ENCODE measurements at places on chromosomes 2 and 18.

DNA sequence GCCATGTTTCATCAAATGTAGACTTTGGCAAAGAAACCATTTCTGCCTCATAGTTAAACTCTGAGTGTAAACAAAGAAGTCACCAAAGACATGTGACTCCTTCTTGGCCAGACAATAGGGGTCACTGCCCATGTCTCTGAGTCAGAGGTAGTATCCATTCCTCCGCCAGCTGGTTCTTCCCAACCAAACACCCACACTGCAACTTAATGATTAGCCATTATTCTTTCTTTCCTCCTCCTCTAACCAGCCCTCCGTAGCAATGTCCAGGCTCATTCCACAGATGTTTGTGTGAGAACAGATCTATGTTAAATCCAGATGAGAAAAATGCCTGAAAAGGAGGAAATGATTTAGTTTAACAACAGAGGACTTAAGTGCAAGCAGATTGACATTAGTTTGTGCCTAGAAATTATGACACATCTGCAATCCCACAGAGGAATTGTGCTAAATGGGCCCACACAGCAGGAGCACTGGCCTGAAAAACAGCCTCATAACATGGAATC, 127.9 kb upstream of the SH3BP4 start:
- no peak for DNase-seq

DNA sequence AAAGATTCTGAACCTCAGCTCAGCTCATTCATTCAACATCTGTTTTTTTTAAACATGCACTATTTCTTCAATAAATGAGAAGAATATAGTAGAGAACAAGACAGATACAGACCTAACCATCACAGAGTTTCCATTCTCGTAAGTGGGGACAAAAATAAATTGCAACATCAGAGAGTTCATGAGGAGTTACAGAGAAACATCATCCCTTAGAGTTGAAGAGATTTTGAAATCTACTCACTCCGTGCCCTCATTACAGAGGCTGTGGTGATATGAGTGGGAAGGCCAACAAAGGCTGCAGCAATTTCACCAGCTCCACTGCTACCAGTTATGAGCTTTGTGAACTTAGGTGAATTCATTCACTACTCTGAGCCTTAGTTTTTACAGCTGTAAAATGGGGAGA, 399.3 kb downstream of the BCL11A start:
- no peak for DNase-seq

DNA sequence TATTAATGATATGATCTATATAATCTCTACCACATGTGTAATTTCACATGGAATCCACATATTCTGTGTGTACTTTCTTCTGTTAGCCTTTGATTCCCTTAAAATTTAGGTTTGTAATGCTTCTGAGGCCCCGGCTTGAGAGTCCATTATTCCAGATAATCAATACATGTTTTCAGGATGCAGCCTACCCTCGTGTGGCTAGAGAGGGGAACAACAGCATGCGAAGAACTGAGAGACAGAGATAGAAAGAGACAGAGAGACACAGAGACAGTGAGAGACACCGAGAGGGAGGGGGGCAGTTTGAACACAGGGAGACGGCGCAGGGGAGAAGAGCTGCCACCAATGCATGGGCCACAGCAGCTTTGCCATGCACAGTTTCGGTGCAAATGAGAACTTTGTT, 185.4 kb downstream of the SNTG2 start:
- no peak for DNase-seq

- DNase-seq = no peak
Measured at GRCh38 chr2:39107156-39107555, 13.7 kb downstream of the SOS1 start.

DNA sequence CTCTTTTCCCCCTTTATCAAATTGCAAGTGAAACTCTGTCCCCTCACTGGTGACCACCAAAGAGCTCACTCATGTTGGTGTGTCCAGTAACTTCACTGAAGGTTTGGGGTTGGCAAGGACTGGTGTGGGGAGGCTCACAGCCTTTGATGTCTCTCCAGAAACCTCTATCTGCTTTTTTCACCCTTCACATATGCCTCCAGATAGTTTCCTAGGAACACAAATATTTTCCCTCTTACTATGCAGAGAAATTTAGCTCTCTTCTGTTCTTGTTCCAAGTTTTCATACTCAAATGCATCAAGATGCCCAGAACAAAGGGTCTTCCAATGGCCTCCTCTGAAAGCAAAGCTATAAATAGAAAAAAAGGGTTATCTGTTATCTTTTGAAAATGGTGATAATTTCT, 20.7 kb downstream of the DTNA start:
- DNase-seq = no peak

- peak; percentile 29 for DNase-seq
Measured at GRCh38 chr2:54558188-54559005, 102.3 kb downstream of the SPTBN1 start.

- DNase-seq = no peak
Measured at GRCh38 chr2:226158229-226158628, 641.4 kb downstream of the IRS1 start.

GRCh38 chr18:26457611-26458353, 90.6 kb downstream of the KCTD1 start:
- no peak for DNase-seq

GRCh38 chr2:232652505-232652851, 19.1 kb downstream of the EFHD1 start:
- no peak for DNase-seq

DNA sequence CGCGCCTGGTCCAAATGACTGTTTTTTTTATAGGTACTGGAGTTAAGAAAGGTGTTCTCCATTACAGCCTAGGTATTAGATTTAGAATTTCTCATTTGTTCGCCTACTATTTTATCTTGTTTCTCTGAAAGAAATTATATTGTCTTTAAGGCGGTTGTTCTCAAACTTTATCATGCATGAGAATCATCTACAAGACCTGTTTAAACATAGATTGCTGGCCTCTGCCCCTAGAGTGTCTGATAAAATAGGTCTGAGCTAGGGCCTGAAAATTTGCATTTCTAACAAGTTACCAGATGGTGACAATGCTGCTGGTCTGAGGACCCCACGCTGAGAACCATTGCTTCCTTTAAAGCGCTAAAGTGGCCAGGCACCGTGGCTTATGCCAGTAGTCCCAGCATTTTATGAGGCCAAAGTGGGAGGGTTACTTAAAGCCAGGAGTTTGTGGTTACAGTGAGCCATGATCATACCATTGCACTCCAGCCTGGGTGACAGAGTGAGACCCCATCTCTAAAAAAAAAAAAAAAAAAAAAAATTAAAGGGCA, 34.0 kb upstream of the RNF138 start:
- no peak for DNase-seq

GRCh38 chr18:78898635-78899034, 81.0 kb upstream of the SALL3 start:
- no peak for DNase-seq

- DNase-seq = no peak
Measured at GRCh38 chr18:4468511-4468910, 13.4 kb upstream of the DLGAP1 start.

- no peak for DNase-seq
Measured at GRCh38 chr2:43776324-43776723, 2.5 kb downstream of the DYNC2LI1 start.

DNA sequence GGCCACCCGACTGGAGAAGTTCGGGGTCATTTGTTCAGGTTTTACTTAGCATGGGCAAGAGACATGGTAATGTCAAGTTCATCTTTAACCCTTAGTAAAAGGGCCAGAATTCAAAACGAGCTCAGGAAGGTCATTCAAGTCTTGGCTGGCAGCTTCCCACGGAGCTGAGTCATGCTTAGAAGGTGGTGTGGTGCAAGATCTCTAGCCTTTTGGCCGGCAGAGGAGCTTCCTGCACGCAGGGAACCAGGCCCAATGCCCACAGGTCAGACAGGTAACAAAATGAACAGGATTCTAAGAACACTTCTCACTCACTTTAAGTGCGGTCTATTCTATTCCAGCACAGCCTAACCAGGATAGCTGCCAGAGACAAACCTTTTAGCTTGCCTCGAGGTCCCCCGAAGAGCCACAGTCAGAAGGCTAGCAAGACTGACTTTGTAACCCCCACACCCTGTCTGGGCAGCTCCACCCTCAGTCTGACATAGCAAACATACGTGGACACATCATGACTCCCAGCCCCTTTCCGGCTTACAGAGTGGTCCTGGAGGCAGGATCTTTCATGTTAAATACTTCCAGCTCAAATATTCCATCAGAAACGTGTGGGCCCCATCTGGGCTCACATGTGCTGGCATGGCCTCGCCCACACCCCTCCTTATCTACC, 292.7 kb downstream of the BCL11A start:
- no peak for DNase-seq

DNA sequence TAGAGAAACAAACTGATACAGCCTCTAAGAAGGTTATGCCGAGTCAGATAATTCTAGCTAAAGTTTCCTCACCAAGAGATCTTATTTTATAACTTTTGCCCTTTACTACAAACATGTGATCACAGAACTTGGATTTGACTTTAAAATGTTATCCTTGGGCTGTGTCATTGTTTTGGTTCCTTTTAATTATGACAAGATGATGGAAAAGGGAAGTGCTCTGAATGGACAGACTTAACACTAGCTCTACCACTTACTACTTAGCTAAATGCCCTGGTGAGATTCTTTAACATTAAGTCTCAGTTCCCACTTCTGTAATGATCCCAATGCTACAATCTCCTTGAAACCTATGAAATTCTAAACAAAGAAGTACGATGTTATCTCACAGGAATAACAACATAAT, 69.9 kb downstream of the RTTN start:
- DNase-seq = no peak

DNA sequence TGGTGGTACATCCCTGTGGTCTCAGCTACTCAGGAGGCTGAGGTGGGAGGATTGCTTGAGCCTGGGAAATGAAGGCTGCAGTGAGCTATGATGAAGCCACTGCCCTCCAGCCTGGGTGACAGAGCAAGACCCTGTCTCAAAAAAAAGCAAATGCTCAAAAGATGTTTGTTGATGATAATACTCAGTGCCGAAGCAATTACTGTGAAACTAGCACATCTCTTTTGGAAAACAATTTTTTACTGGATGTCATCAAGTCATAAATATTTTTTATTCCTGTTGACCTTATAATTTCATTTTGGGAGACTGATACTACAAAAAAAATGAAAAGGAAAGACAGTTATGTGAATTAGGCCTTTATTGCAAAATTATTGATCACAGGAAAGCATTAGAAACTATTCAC, 34.5 kb upstream of the FHOD3 start:
- DNase-seq = no peak

DNA sequence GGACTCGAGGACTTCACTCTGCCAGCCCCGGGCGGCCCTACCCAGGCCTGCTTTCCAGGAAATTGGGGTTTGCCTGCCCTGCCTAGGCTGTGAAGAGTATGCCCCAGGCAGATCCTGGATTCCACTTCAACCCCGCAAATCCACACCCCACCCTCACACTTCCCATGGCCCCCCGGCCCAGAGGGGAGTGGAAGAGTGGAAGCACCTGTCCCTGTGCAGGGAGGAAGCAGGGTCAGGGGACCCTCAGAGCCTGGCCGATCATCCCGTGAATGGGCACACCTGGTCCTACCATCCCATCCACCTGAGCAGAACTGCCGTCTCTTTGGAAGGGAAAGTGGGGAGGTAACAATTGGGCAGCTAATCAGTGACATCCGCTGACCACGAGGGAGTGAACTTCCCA, 245.2 kb downstream of the EIPR1 start:
- no peak for DNase-seq

DNA sequence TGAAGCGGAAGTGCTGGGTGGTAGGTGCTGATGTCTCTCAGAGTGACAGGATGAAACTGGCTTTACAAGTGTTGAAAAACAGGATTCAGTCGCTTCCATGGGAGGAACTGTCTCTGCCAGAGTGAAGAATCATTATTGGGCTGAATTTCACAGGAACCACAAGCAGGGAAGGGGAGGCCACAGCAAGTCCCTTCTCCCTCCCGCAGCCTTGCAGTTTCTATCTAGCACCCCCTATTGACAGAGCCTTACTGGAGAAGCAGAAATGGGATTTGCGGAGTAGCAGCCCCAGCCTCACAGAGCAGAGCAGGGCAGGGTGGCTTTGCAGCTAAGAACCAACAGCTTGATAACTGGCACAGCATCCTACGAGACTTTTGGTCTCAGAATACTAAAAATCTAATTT, 33.3 kb upstream of the RMP24 start:
- no peak for DNase-seq

DNA sequence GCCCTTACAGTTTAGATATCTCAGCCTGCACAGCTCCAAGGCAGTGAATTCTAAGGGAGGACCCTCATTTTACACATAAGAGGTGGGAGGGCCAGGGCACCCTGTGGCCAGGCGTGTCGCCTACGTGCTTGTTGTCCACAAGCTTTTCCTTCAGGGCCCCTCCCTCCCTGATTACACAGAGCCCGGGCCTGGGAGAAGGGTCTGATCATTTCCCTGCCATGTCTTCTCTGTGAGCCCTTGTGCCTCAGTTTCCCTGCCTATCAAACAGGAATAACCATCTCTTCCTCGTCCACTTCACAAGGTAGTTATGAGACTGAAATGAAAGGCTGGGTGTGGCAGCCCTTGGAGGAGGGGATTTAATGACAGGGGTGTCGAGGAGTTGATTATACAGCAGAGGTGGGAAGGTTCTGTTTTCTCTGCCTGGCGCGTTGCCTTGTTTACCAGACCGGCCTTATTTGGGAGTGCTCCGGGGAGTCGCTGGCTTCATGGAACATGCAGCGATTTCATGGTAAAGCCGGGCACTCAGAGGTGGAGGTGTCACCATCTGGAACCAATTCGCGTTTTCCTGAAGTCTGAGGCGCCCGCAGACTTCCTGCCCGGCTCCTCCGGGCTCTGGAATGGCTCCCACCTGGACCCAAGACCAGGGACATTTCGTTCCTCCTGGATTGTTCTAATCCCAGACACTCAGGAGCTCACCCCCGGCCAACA, 208.9 kb downstream of the KLHL29 start:
- DNase-seq = no peak

DNA sequence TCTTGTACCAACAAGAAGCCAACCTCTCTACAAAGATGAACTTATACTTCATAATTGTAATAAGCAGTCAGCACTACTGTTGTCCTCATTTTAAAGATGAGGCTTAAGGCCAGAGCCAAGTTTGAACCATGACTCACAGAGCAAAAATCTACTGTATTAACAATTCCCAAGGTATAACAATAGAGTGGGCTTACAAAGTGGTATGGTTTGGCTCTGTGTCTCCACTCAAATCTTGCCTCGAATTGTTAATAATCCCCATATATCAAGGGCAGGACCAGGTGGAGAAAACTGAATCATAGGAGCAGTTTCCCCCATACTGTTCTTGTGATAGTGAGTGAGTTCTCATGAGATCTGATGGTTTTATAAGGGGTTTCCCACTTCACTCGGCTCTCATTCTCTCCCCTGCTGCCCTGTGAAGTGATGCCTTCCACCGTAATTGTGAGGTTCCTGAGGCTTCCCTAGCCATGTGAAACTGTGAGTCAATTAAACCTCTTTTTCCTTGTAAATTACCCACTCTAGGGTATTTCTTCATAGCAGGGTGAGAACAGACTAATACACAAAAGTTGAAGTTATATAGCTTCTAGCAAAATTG, 19.5 kb downstream of the MRPL44 start:
- DNase-seq = no peak

- DNase-seq = no peak
Measured at GRCh38 chr18:76232779-76233178, 262.3 kb downstream of the ZNF516 start.

- no peak for DNase-seq
Measured at GRCh38 chr18:26869640-26870039, 4.1 kb upstream of the AQP4 start.

All from stimulated activated CD4-positive, alpha-beta T cell treated with anti-CD3 and anti-CD28 coated beads, TNF-alpha, amount 100 ng/mL, for 1 hour (primary cell).